Naive thymus-derived CD8-positive, alpha-beta T cell (primary cell): ENCODE measurements at places on chromosomes 1 and 21.
A peak's percentile ranks its signal among the peaks of the same experiment; 100 is the strongest.

GRCh38 chr1:218959784-218960183, 213.9 kb upstream of the LYPLAL1 start:
- no peak for DNase-seq

- DNase-seq = peak; percentile 7
Measured at GRCh38 chr1:15027515-15027986, 126.0 kb upstream of the TMEM51 start.

GRCh38 chr1:87880098-87880760, 551.5 kb downstream of the LMO4 start:
- no peak for DNase-seq

DNA sequence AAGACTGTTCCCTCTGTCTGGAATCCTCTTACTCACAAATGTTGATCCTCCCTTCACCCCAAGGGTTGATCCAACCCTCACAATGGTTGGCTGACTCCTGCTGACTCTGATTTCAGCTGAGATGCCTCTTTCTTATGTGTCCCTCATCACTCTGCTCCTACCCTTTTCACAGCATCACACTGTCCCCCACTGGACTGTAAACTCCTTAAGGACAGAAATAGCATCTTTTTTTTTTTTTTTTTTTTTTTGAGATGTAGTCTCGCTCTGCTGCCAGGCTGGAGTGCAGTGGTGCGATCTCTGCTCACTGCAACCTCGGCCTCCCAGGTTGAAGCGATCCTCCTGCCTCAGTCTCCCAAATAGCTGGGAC, 97.9 kb upstream of the SYT6 start:
- DNase-seq = no peak

DNA sequence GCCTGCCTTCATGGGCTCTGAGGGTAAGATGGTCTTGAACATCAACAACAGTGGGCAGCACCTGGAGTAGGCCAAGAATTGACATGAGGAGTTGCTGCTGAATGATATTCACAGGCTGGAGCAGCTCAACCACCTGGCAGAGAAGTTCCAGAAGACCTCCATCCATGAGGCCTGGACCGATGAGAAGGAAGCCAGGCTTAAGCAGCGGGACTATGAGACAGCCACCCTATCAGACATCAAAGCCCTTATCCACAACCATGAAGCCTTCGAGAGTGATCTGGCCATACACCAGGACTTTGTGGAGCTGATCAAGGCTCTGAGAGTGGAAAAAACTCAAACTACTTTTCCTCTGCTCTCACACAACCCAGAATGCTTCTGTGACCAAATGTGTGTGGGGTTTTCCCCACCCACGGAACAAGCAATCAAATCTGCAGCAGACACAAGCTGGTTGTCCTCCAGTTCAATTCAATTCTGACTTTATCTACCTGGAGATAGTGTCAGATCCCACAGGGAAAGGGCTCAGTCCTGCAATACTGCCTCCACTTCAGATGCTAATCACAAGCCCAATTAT, 12.1 kb upstream of the EPHA10 start:
- DNase-seq = no peak

GRCh38 chr21:34771512-34772028, 102.8 kb downstream of the CLIC6 start:
- DNase-seq = no peak

GRCh38 chr1:228457017-228457395, 30.2 kb upstream of the RNF187 start:
- DNase-seq = no peak

- DNase-seq = no peak
Measured at GRCh38 chr1:158043232-158043631, 49.8 kb downstream of the KIRREL1 start.

- peak; percentile 36 for DNase-seq
Measured at GRCh38 chr21:36330904-36331303, 10.9 kb downstream of the MORC3 start.

GRCh38 chr21:38493549-38494250, 4.6 kb downstream of the ERG start:
- no peak for DNase-seq

DNA sequence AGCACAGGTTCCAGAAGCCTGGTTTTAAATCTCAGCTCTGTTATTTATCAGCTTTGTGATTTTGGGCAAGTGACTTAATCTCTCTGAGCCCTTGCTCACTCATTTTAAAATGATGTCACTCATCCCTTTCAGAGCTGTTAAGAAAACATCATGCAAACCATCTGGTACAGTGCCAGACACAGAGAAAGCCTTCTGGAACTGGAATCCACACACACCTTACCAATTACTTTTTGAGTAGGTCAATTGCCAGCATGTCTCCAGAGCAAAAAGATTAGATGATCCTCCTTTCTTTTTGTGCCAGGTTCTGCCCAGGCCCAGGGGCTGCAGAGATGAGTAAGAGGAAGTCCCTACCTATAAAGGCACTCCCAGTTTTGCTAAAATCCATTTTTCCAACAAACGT, 61.3 kb downstream of the ROR1 start:
- no peak for DNase-seq

DNA sequence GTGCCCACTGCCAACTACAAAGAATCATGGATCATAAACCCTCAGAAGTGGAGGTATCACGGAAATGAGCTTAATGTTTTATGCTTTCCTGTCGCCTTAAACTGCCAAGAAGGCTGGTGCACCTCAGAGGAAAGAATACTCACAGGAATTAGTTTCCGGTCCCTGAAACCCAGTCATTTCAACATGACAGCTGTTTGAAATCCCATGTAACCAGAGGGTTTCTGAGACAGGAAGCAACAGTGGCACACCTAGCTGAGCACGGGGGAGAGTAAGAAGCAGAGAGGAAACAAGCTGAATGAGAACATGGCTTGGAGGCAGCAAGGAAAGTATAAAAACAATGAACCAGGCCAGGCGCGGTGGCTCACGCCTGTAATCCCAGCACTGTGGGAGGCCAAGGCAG, 3.9 kb downstream of the JAK1 start:
- DNase-seq = peak; percentile 23

DNA sequence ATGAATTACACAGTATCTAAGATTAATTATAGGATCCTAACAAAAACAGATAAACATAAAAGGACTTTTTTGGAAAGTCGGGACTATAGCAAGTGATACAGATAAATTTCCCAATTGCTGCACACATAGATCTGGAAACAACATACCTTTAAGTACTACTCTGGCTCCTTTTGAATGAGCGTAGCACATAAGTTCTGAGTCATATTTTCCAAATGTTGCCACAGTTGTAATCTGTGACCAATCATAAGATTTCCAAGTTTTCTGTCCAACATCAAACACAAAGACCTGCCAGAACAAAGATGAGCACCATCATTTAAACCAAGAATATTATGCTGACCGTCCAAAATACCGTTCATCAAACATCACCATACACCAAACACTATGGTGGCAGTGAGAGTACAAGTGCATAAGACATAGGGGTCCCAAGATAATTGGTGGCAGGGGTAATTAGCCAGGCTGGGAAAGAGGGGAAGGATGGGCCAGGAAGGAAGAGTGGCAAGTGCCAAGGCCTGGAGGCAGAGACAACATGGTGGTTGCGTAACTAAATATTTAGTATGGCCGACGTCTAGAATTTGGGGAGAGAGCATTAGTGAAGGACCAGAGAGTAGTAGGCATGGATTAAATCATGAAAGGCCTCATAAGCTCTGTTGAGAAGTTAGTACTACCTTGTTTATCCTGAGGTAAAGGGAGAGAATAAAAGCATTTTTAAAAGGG, 3.6 kb downstream of the CTBS start:
- DNase-seq = no peak

DNA sequence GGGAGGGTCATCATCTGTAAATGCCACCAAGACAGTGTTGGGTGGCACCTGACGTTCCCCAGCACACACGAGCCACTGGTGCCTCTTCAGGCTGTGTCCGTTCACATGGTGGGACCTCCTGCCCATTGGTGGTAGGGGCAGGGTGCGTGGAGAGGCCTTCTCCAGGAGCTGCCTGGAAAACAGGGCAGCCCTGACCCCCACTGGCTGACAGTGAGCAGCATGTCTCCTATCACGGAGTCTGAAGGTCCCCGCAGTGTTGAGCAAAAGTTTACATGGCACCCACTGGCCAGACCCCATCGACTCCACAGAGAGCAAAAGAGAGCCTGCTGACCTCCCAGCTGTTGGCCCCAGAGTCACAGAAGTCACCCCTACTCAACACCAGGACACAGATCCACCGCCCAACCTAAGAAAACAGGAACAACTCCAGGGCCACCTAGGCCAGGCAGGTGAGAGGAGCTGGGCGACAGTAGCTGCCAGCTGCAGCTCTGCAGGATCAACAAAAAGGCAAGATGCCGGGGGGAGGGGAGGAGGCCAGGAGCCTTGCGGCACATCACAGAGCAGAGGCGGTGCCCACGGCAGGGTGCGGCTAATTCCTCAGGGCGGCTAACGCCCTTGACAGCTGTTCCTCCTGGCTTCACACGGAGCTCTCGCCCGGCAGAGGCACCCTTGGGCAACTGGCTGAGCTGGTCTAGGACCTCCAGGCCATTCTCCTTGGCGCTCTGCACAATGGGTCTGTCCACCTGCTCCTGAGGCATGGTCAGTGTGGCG, 14.4 kb upstream of the IFI6 start:
- no peak for DNase-seq

DNA sequence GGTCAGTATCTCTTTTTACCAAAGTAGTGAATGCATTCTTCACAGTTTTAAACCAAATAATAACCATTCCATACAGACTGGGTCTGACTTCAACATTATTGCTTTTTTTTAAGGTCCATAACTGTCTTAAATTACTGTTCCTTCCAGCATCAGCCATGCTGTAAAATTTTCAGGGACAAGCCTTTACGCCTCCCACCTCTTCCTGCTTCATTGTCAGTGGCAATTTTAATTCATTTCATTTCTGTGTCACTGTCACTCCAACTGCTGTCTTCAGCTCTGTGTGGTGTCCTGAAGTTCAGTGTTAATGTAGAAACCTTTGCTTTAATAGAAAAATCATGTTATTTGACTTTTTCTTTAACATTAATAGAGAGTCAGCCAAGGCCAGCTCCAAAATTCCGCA, 365.6 kb upstream of the PTBP2 start:
- no peak for DNase-seq

DNA sequence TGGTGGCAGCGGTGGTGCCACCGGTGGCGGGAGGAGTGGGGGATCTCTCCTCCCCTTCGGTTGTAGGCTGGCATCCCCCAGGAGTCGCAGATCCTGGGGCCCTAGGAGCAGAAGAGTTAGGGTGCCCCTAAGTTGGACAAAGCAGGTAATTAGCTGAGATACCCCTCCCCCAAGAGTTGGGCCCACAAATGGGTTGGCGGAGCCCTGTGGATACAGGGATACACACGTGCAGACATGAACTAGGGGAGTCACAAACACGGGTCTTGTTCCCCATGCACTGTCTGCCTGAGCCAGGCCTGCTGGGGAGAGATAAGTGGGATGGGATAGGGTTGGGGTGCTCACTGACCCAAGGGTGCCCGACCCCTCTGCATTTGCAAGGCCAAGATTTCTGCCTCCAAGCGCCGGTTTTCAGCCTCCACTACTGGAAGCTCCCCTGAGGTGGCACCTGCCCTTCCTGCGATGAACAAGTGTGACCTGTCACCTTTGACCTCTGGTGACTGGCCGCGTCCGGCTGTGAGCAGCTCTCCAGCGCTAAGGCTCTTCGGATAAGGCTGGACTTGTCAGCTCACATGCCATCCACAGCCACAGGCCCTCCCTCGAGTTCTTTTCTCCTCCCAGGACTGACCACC, 1.8 kb downstream of the CCDC17 start:
- DNase-seq = no peak

DNA sequence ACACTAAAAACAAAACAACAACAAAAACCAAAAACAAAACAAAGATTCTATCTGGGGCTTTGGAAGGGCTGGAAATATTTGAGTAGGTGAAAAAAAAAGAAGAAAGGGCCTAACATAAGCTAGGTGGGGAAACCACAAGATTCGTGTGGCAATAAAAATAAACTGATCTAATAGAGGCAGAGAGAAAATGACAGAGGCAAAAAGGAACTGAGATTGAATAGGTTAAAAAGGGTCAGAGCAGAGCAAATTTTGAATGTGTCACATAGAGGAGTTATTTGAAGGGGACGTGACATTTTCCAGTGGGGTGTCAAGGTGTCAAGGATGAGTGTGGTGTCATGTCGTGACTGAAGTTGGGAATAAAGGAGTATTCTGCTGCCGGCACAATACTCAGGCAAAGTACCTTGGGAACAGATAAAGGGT, 65.2 kb upstream of the RALGPS2 start:
- DNase-seq = no peak

- no peak for DNase-seq
Measured at GRCh38 chr1:65344171-65344814, 35.0 kb downstream of the DNAJC6 start.

GRCh38 chr1:63074321-63074720, 248.0 kb upstream of the FOXD3 start:
- no peak for DNase-seq

GRCh38 chr1:211910113-211910884, 79.7 kb upstream of the LPGAT1 start:
- DNase-seq = no peak

GRCh38 chr21:36769051-36769839, 70.3 kb downstream of the SIM2 start:
- DNase-seq = no peak

DNA sequence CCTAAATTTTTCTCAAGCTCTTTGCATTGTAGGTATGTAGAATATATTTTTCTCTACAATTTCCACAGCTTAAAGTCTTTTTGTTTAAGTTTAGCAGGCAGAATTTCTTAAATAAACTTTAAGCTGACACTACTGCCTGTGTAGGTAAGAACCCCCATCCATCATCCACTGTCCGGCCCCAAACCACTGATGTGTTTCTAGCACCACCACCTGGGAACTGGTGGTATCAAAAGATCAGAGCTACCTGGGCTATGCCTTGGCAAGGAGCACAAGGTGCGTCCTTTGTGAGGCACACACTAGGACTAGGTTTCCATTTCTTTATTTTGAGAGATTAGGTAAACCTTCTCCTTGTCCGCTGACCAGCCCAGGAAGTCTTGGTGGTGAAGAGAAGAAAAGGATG, 10.5 kb upstream of the LELP1 start:
- no peak for DNase-seq

DNA sequence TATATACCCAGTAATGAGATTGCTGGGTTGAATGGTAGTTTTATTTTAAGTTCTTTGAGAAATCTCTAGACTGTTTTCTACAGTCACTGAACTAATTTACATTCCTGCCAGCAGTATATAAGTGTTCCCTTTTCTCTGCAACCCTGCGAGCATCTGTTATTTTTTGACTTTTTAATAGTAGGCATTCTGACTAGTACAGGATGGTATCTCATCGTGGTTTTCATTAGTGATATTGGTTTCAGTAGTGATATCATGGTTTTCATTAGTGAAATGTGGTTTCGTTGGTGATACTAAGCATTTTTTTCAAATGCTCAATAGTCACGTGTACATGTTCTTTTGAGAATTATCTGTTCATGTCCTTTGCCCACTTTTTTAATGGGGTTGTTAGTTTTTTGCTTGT, 316.8 kb downstream of the PTBP2 start:
- no peak for DNase-seq

GRCh38 chr1:46630719-46631118, 14.1 kb upstream of the MOB3C start:
- DNase-seq = no peak

DNA sequence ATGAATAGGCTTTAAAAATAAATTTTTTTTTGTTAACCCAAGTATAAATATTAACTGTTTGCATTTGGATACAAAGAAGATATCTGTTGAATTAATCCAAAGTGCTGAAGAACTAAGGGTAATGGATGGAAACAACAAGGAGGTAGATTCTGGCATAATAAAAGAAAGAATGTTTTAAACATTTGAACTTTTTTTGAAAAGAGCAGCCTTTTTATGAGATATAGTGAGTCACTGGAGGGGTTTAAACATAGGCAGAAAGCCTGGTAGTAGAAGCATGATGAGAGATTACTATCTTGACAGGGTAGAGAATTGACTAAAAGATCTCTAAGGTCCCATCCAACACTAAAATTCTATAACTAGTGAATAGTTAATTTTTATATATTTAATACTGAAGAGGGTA, 2.7 kb downstream of the MIER1 start:
- no peak for DNase-seq
